Fibroblast of lung (primary cell): ENCODE measurements at places on chromosomes 13 and 19.

- no peak for DNase-seq
These were observed 488.3 kb downstream of the PCDH17 start for GRCh38 chr13:58119804-58120203.

DNA sequence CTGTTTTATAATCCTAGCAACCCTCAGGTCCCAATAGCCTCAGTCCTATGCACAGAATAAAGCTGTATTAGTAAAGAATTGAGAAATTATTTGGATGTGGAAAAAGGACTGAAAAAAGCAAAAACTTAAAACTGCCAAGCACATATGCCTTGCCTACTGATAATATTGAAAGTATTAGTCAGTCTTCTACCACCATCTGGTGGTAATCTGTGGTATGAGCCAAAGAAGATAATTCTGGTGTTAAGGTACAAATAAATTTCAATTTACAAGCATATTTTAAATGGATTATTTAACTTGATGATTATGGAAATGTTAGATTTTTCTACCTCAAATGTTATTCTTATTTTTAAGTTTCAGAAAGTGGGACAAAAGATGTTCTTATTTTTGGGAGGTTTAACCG, 460.3 kb upstream of the KLHL1 start:
- DNase-seq = peak; percentile 66

DNA sequence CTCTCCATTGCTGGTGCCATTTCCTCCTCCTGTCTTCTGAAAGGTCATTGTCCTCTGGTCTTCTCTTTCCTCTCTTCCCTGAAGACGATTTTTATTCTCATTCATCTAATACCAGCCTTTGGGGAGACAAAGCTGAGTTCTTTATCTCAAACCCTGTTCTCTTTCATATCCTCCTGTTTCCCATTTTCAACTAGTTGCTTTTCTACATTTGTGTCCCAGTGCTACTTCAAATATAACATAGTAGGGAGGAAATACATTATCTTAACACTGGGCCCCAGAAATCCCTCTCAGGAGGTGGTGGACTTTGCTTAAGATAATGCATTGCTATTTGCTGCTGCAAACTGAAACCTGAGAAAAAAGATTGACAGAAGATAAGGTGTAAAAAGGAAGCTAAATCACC, 159.1 kb downstream of the HS6ST3 start:
- DNase-seq = no peak

DNA sequence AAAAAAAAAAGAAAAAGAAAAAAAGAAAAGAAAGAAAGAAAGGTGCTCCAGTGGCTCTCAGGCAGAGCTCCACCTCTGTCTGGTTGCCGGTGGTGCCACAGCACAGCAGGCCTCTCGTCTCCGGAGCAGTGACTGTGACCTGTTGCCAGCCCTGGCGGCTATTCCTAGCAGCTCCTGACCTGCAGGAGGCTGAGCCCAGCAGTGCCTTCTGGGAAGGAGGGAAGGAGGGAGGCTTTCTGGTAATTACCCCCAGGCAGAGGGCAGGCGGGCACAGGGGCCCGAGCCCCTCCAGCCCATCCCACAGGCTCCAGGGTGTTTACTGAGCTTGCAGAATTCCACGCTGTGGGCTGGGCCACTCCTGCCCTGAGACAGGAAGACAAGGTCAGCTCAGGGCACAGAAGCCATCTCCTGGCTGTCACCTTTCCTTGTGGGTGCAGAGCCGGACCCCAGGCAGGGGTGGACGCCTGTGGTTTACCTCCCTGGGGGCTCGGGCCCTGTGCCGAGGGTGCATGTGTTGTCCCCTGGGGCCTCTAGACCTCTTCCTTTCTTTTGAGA, 77.9 kb downstream of the GNG7 start:
- DNase-seq = no peak

DNA sequence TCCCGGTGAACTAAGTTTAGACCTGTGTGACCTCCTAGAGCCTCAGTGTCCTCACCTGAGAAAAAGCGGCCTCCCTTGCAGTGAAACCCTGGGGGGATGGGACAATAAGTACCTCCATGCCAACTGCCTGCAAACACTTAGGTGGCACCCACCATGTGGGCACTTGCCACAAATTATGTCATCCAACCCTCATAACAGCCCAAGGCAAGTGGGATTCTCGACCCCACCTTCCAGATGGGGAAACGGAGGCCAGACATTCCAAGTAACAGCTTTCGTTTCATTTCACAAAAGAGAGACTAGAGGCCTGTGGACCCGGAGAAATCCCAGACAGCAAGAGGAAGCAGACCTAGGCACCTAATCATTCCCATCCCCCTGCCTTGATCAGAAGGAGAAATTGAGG, 6.9 kb downstream of the REX1BD start:
- DNase-seq = no peak

GRCh38 chr19:4197625-4198466, 15.4 kb downstream of the ANKRD24 start:
- no peak for DNase-seq

GRCh38 chr13:92719868-92720267, 506.7 kb upstream of the GPC6 start:
- DNase-seq = no peak

DNA sequence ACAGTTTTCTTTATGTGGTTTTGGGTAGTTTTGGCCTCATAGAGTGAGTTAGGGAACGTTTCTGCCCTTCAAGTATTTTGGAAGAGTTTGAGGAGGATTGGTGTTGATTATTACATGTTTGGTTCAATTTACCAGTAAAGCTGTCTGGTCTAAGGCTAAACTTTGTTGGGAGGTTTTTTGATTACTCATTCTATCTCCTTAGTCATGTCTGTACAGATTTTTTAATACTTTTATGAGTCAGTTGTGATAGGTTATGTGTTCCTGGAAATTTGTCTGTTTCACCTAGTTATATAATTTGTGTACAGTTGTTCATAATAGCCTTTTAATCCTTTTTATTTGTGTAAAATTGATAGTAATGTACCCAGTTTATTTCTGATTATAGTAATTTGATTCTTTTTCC, 20.4 kb downstream of the RNF17 start:
- no peak for DNase-seq

GRCh38 chr19:3062165-3063105, at the start of gene TLE5:
TSS of gene TLE5 (minus strand) at chr19:3062495. CDS start at chr19:3062200, 295 bp downstream.
- no peak for DNase-seq

DNA sequence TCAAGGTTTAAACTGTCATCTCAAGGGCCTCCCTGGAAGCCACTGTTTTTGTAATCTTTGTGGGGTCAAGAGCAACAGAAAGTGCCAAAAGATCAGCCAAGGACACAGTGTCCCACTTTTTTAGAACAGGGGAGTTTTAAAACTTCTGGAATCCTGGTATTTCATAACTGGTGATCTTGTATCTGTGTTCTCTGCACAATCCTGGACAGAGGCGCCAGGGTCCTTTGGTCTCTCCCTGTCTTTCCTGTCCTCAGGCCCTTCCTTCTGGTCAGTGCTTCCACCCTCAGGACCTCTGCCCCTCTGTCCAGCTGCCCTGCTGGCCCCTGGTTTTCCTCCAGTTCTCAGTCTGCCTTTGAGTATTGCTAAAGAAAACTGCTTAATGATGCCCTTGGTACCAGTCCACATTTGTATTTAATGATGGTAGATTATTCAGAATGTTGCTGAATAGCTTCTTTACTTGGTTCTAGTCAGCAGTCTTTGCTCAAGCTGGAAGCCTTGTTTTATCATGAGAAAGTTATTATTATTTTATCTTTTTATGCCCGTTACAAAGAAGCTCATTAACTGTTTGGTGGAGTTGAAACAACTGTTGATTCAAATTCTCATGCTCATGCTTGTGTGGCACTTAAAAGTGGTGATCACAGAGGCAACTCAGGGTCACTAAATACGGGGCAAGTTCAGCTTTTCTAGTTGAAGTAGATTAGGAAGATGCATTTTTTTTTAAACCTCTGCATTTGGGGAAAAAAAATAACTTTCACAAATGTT, 47.5 kb downstream of the WASF3 start:
- DNase-seq = no peak

DNA sequence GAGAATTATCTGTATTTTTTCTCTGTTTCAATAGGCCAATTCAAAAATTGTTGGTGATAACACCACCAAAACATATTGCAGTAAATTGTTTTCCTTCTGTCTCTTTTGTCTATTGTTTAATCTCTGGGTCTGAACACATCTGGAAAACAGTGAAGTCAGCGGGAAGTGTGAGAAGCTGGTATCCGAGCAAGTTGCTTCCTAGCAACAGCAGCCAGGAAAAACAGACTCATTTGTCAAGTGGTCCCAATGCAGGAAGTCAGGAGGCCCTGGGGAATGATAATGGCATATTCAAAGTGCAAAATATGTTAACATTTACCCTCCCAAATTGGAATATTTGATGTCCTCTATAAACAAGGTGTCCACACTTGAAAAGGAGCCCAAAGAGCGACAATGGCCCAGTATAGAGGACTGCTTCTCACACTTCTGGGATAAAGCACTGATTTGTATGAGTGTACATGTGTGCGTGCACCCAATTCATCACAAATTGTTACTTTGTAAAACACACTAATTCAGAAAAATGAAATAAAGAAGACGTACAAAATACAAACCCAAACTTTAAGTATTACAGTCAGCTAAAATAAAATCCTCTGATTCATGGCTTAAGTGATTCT, 515.0 kb downstream of the TBC1D4 start:
- peak; percentile 28 for DNase-seq

- no peak for DNase-seq
These were observed 5.6 kb downstream of the CACTIN start for GRCh38 chr19:3620817-3621547.

DNA sequence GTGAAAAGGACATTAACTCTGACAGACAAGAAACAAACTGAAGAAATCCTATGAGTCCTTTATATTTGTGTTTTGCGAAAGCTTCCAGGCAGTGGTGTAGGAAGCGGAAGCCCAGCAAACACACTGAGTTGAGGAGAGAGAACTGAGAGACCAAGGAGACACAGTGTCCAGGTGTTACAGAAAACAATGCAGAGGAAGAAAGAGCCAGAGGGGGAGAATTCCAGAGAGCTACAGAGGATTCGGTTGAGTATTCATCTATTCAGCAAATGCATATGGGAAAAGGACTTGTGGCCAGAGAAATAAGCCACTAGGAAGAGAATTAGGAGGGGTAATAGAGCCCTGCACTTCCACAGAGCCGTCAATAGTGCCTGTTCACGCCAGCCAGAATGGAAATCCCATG, 183.5 kb downstream of the LIG4 start:
- DNase-seq = no peak

GRCh38 chr19:39810424-39810823, 23.5 kb downstream of the DYRK1B start:
- no peak for DNase-seq

- no peak for DNase-seq
These were observed 31.6 kb upstream of the DPRX start for GRCh38 chr19:53600217-53600616.

- peak; percentile 69 for DNase-seq
These were observed 37.4 kb downstream of the KLF5 start for GRCh38 chr13:73096173-73096572.

DNA sequence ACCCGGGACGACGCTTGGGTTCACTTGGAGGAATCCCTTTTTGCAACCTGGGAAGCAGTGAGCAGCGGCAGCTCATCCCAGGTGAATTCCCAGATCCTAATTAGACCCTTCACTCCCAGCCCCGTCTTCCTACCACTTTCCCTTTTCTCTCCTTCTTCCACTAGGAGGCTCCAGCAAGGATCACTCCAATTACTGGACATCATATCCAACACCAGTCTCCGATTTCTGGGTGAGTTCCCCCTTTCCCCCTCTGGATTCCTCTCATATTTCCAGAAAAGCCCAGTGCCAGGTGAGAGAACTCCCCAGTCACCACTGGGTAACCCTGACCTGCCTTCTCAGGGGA, 17.1 kb upstream of the ZSCAN4 start:
- no peak for DNase-seq
